ENCODE measurements at places on chromosomes 12 and 14.

DNA sequence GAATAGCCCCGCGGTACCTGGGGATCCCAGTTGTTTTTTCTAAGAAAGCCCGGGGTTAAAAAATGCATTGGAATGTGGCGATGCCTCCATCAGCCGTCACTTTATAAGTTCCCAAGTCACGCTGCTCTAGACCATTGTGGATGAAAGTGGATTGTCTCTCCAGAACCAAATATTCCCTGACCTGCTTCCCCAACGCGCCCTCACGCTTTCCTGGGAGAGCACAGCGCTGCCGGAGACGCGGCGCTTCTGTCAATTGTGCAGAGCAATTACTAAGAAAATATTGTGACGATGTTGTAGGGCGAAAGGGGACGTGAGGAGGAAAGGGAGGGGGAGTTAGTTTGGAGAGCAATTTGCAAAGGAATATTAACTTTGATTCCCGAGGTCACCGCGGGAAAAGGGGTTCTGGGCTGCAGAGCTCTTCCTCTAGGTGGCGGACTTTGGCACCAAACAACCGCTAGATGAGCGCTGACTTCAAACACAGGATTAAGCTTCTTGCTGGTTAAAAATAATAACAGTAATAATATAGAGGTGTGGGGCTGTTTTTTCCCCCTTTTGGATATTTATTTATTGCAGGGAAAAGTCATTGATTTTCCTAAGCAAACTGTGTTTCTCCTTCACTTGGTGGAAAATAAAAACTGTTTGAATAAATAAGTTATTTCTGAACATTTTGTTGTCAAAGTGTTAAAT, 9.6 kb upstream of the FOXG1 start:
- DNase-seq: no peak

- no peak for DNase-seq
Measured at GRCh38 chr12:107437954-107438353, 247.6 kb upstream of the PWP1 start.

- DNase-seq: no peak
Measured at GRCh38 chr14:103056322-103057027, 874 bp downstream of the CDC42BPB start.

DNA sequence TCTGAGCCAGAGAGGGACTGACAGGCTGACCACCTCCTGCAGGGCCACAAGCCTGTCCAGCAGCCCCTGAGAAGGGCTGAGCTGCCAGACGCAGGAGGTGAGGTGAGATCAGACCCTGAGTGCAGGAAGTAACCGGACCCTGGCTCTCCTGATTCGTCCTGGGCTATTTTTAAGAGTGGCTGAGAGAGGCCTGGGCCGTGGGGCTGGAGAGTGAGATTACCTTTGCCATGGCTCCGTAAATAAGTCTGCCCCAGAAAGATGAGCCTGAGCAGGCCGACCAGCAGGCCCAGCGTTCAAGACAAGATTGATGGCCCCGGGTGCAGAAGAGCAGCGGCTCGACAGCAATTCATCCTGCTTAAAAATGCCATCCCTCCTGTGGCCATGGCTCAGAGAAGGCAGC, 54.2 kb downstream of the SPTB start:
- DNase-seq: no peak

DNA sequence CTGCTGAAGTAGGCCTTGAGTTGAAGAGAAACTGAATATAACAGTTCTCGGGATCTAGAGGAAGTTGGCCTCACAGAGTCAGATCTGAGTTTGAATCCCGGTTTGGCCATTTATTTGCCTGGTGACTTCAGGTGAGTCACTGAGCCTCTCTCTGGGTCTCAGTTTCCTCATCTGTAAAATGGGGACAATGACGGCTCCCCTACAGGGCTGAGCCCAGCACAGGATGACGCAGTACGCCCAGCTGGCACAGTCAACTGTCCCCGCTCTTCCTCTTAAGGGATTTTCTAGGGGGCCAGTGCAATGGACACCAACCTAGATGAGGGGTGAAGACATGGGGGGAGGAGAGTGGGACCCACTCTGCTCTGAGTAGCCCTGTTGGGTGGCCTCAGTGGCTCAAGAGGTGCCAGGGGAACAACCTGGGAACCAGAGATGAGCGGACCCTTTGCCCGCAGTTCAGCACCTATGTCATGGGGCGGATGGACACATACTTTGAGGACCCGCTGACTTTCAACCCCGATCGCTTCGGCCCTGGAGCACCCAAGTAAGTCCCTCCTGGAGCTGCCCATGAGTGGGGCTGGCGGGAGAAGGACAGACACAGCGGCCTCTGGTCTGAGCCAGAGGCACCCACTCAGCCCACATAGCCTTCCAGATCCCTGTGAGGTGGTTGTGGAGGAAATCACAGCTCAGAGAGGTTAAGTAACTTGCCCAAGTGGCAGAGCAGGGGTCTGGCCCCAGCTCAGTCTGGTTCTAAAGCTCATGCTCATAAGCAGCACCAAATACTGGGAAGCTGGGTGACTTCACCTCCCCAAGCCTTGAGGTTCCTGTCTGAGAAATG, 41.1 kb downstream of the CYP46A1 start:
- no peak for DNase-seq

GRCh38 chr12:89695830-89696229, 12.8 kb downstream of the ATP2B1 start:
- DNase-seq: no peak

DNA sequence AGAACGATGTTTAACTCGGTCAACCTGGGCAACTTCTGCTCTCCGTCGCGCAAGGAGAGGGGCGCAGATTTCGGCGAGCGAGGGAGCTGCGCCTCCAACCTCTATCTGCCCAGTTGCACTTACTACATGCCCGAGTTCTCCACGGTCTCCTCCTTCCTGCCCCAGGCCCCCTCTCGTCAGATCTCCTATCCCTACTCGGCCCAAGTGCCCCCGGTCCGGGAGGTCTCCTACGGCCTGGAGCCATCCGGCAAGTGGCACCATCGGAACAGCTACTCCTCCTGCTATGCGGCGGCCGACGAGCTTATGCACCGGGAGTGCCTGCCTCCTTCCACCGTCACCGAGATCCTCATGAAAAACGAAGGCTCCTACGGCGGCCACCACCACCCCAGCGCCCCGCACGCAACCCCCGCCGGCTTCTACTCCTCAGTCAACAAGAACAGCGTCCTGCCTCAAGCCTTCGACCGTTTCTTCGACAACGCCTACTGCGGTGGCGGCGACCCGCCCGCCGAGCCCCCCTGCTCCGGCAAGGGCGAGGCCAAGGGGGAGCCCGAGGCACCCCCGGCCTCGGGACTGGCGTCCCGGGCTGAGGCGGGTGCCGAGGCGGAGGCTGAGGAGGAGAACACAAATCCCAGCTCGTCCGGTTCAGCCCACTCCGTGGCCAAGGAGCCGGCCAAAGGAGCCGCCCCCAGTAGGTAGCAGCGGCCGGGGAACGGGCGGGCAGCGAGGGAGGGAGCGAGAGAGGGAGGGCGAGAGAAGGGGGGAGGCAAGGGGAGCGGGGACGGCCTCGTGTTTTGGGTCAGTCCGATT, 513 bp downstream of the HOXC11 start:
- DNase-seq: no peak

DNA sequence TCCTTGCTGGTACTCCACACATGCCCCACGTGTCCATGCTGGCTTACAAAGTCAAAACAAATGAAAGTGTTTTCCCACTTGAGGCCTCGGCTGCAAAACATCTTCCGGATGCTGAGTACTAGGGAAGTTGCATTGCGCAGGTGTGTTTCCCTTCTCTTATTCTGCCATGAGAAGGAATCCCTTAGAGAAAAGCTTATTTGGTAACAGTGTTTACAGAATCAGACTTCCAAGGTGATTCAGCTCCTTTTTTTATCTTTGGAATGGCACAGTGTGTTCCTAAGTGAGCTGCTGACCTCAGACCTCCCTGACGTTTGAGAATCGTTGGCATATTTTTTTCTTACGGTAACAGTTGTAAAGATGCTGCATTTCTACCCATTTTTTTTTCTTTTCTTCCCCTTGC, 211.3 kb downstream of the ESR2 start:
- no peak for DNase-seq

- no peak for DNase-seq
Measured at GRCh38 chr12:130847112-130847511, 8.1 kb upstream of the STX2 start.

DNA sequence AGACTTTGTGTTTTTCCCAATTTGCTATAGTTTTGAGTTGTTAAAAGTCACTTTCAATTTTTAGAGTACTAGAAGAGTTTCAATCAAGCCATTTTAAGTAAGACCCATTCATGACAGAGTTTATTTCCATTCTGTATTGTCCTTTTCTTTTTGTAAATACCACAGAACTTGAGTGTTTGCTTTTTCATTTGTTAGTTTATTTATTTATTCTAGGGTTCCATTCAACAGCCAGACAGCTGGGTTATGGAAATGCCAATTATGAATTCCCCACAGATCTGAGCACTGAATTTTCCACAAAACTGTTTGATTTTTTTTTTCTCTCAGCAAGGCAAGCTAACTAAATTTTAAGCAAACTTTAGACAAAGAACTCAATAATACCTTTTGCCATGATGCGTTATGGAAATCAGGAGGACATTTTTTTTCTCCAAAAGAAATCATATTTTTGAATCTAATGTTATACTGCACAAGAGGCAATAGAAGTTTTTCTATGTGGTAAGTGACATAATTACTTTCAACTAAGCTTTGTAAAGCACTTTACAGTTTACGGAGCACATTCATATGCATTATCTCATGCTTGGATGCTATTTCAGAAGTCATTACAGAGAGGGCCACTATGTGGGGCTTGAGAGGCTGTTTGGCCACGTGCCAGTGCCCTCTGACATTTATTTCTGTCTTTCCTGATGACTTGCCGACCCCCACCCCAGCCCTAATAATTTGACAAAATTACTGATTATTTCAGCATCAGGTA, 181.5 kb downstream of the VRK1 start:
- DNase-seq: no peak

DNA sequence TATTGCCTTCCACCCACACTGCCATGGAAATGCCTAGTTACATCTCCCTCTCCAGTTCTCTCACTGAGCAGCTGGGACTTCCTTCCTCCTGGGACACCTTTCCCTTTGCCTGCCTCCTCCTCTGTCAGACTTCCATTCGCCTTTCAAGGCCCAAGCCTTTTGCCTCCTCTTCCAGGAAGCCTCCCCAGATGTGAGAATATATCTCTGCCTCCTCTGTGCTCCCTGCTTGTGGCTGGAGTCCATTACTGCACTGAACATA, 3.1 kb downstream of the IFI27L2 start:
- no peak for DNase-seq

DNA sequence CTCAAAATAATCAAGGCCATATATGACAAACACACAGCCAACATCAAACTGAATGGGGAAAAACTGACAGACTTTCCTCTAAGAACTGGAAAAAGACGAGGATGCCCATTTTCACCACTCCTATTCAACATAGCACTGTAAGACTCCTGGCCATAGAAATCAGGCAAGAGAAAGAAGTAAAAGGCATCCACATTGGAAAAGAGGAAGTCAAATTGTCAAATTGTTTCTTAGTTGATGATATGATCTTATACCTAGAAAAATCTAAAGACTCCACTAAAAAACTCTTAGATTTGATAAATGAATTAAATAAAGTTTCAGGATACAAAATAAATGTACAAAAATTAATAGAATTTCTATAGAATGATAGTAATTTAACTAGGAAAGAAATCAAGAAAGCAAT, 11.2 kb downstream of the OR8S1 start:
- DNase-seq: no peak

GRCh38 chr12:11178250-11178649, 7.3 kb downstream of the SMIM10L1 start:
- DNase-seq: no peak

GRCh38 chr14:62629176-62629725, 416.0 kb downstream of the KCNH5 start:
- DNase-seq: no peak

GRCh38 chr12:116532986-116533342, 26.2 kb upstream of the MAP1LC3B2 start:
- DNase-seq: no peak

GRCh38 chr14:65926504-65926903, 514.0 kb downstream of the FUT8 start:
- no peak for DNase-seq

DNA sequence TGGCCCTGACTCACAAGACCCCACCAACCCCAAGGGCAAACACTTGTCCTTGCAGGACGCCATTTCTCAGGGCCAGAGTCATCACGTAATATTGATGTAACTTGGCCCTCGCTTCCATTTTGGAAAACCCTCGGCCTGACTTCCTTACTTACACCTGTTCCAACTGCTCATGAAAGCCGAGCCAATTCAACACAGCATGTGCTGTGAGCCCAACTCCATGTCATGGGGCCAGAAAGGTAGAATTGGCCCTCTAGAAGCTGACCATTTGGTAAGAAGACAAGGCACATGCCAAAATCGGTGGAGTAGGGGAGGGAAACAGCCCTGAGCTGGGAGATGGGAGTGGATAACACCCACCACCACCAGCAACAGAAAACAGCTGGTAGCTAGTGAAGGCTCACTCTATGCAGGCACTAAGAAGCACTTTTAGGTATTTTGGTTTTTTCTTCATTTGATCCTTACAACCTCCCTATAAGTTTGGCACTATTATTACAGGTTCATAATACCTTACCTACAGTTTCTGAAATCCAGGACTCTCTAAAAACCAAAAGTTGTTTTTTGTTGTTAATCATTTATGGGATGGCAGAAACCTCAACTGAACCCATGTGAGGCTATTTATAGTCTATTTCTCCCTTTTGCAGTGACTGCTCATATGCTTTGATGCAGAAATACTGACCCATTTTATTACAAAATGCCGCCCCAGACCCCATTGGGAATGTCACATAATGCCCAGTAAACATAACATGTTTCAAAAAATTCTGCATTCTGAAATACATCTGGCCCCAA, 6.5 kb downstream of the TTC7B start:
- DNase-seq: no peak

DNA sequence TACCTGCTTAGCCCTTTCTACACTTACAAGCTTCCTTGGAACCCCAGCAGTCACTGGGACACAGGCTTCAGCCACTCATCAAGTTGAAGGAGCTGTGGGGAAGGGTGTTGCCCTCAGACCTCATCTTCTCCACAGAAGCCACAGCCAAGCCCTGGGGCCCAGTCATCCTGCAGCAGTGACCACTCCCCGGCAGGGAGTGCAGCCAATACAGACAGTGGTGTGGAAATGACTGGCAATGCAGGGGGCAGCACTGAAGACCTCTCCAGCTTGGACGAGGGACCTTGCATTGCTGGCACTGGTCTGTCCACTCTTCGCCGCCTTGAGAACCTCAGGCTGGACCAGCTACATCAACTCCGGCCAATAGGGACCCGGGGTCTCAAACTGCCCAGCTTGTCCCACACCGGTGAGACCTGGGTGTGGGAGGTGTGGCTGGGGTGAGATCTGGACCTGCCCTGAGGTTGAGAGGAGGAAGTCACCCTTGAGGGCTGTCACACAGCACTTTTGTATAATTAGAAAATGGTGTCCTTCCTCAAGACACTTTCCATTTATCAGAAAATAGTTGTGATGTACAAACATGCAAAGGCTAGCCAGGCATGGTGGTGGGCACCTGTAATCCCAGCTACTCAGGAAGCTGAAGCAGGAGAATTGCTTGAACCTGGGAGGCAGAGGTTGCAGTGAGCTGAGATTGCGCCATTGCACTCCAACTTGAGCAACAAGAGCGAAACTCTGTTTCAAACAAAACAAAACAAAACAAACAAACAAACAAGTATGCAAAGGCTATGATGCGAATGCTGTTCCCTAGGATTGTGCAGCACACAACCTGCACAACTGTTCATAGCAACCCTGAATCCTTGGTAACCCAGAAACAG, 9.9 kb downstream of the GLI1 start:
- no peak for DNase-seq
